ENCODE measurements at places on chromosomes 7 and 10.

- DNase-seq = no peak
Observed at GRCh38 chr7:86966916-86967315, 92.5 kb downstream of the ELAPOR2 start.

DNA sequence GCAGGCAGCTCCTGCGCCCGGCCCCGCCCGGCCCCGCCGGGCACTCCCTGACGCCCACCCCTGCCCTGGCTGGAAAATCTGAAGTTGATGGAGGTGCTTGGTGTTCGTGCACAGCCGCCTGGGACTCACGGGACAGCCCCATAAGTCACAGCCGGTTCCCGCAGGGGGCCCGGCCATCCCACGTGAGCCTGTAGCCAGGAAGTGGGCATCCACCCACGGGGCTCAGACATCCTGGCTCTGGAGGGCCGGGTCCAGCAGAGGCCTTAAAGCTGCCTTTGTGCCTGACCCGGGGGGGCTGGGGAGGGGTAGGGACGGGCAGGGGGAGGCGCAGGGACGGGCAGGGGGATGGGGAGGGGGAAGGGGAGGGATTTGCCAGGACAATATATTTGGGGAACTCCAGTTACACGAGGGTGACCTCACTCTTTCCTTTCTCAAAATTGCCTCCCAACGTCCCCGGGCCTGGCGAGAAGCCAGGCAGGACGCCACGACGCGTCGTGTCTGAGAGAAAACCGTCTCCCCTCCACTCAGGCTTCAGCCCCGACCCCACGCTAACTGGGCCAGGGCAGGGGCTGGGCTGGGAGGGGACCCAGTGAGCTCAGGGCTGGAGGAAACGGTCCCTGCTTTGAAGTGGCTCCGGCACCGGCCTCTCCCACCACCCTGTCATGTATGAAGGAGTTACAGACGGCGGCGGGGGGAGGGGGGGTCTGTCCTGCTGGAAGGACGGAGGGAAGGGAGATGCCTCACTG lies 82.1 kb upstream of the PDGFA start:
- DNase-seq = peak; percentile 84

DNA sequence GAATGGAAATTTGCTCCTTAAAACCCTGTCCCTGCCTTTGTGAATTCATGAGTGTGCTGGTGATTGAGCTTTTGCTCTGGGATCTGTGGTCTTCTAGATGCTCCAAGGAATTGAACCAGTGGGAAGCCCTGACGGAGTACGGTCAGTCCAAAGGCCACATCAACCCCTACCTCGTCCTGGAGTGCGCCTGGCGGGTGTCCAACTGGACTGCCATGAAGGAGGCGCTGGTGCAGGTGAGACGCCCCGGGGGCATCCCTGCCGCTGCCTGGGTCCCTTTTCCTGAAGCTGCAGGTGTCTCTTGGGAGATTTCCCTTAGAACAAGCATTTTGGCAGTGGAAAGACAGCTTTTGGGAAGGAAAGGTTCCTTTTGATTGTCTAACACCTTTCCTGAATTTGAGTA lies 100.3 kb downstream of the TRRAP start:
- no peak for DNase-seq

DNA sequence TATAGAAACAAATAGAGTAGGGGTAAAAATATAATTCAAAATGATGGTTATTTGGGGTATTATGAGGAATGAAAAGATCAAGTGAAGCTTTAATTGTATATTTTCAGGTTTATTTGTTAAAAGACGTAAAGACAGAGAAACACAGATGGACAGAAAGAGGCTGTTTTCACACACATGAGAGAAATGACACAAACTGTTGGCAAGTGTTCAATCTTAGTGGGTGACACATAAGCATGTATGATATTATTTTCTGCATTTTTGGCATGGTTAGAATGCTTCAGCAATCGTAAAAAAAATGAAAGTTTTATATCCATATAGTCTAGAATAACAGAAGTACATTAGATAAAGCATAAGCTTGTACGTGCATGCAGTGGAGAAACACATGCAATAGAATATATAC lies 464.4 kb upstream of the AKR1E2 start:
- DNase-seq = no peak

DNA sequence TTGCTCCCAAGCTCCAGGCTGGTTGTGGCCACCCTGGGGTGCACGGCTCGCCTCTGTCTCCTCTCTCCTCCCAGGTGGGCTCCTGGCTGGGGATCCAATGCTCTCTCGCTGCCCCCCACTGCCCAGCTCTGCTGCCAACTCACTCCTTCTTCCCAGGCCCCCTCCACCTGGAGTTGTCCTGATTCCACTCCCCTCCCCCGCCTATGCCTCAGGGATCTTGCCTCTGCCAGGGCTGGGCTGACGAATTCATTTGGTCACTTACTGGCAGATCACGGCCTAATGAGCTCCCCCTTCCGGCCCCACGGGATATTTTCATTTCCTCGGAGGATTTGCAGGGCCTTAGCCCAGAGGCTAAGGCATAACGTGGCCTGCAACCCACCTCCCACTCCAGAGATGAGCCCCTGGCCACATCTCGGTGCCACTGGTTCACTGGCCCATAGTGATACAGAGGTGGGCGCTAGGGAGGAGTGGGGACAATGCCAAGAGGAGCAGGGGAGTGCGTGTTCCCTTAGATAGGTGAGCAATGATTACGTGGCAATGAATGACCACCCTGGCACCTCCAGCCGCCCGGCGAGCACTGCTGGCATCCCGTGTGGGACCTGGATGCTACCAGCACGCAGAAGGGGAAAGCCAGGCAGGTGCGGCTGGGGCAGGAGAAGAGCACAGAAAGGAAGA lies 344.6 kb upstream of the SHH start:
- DNase-seq = no peak

DNA sequence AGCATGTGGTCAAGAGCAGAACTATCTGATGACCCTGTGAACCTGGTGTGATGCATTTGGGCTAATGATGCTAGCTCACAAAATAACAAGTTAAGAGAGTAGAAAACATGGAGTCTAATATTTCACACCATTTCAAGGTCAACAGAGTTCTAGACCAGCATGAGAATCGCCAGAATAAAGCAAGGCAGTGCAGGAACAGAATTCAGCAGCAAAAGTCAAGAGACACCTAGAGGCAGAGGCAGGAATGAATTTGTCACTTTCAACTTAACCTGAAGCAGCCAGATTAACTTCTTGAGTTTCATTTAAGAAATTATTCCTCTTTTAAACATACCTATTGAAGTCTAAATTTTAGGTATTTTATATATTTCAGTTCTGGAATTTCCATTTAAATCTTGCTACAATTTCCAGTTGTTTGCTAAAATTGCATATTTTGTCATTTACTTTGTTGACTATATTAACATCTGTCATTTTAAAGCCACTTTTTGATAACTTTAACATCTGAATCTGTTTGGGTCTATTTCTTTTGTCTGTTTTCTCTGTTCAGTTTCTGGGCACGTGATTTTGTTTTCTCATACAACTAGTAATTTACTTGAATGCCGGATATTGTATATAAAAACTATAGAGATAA lies 44.2 kb upstream of the PRSS58 start:
- no peak for DNase-seq

- DNase-seq = no peak
Observed at GRCh38 chr10:133334503-133335245, 2.0 kb downstream of the CALY start.

DNA sequence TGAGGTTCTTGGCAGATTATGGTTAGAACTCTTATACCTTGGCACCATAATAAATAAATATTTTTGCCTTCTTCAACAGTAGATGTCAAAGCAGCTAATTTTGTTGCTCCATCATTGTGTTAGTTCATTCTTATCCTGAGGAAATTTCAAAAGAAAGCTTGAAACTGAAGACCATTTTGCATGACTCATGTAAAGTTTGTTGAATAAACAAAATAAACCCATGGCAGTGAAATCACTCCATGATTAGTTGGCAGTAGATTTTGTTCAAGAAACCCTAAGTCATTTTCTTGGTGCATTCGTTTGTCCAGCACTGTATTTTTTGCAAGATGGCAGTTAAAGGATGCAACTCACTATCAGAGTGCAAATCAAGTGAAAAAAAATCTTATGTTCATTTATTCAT lies 91.6 kb downstream of the HECW1 start:
- DNase-seq = no peak

- no peak for DNase-seq
Observed at GRCh38 chr7:142566271-142566670, 183.0 kb upstream of the PRSS1 start.

DNA sequence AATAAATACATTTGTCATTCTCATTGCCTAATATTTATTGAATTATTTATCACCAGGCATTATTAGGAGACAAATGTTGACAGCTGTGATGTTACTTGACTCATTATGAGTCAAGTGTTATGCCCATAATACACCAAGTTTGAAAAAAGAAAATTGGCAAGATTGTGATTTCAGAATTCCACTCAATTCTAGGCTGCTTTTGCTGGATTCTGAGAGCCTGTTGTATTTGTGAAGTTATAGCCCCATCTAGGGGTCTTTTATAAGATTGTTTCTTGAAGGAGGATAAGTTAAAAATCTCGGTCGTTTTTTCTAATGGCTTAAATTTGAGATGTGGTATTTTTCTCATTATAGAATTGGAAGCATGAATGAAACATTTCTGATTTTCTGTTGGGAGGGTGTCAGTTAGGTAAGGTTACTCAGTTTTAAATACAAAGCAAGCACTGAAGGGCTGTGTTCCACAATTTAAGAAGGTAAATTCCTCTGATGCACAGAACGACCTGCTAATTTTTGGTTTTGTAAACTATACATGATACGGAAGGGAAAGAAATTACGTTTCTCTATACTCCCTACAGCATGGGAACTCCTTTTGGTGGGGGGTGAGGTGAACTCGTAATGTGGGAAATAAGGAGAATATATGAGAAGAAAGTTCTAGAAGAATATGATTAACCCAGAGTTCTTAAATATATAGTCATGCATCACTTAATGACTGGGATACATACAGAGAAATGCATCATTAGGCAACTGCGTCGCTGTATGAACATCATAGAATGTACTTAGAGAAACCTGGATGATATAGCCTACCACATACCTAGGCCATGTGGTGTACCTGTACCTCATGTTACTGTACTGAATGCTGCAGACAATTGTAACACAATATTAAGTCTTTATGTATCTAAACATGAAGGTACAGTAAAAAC lies 2.6 kb downstream of the STK31 start:
- DNase-seq = peak; percentile 66

GRCh38 chr10:102627291-102627735 lies 17.0 kb upstream of the TRIM8 start:
- DNase-seq = no peak

DNA sequence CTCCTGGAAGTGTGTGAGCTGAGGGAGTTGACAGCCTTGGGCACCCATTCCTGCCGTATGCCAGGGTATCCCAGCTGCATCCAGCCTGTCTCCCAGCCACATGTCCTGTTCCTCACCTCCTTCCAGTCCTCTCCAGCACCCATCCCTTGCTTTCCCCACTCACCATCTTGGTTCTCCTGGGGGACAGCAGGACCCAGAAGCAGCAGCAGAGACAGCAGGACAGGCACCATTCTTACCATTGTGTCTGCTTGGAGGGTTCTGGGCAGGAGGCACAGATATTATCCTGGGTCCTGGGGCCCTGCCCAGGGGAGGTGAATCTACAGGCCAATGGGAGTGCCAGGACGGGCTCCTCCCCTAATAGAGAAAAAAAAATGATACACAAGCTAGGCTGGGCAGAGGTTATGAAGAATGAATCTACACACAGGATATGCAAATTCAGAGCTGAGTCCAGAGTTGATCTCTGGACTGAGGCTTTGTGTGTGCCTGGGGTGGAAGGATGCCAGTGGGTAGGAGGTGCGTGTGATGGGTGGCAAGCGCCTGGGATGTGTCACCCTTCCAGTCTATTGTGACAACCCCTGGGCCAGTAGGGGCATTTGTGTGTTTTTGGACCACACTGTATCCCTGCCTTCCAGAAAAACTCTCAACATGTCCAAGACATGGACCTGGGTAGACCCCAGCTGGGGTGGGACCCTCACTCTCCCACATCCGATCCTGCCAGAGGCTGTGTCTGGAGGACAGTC lies at the start of gene AZGP1:
Gene AZGP1, minus strand, starts transcription at position 250 of the 740 bp plus-strand sequence. Its CDS starts 11 bp downstream, at position 239.
- DNase-seq = no peak

GRCh38 chr10:1418031-1418550 lies 319.2 kb downstream of the ADARB2 start:
- DNase-seq = no peak

GRCh38 chr7:96596120-96596826 lies 113.4 kb downstream of the SEM1 start:
- no peak for DNase-seq

GRCh38 chr10:38127812-38128211 lies 33.7 kb downstream of the ZNF37A start:
- no peak for DNase-seq

- DNase-seq = no peak
Observed at GRCh38 chr7:12474035-12474434, 70.4 kb upstream of the VWDE start.

- no peak for DNase-seq
Observed at GRCh38 chr7:150901160-150902035, 49.1 kb downstream of the AOC1 start.

All from B cell (primary cell).